Right cardiac atrium (tissue), 5 donors: ENCODE measurements at places on chromosomes 4 and X.

GRCh38 chr4:140904904-140905303, 148.7 kb upstream of the TBC1D9 start:
- no peak for DNase-seq

DNA sequence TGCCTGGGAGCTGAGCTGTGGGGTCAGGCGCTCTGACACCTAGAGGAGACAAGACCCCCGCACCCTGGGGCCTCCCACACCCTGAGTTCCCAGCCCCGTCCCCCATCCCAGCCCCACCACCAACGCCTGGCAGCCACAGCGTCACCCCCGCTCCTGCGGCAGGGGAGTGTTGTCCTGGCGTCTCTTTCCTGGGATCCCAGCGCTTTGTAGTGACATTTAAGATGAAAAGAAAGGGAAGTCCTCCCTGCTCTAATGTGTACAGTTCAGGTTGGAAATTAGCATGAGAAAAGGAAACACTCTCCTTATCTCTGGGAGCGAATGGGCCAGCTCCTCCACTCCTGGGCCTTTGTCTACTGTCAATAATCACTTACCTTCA, 112.1 kb downstream of the FAM53A start:
- DNase-seq, result peak; percentile 32

GRCh38 chr4:40897557-40898203, 147.9 kb downstream of the NSUN7 start:
- DNase-seq, result peak; percentile 83

- DNase-seq, result no peak
Observed at GRCh38 chr4:12924253-12924652, 559.9 kb downstream of the RAB28 start.

DNA sequence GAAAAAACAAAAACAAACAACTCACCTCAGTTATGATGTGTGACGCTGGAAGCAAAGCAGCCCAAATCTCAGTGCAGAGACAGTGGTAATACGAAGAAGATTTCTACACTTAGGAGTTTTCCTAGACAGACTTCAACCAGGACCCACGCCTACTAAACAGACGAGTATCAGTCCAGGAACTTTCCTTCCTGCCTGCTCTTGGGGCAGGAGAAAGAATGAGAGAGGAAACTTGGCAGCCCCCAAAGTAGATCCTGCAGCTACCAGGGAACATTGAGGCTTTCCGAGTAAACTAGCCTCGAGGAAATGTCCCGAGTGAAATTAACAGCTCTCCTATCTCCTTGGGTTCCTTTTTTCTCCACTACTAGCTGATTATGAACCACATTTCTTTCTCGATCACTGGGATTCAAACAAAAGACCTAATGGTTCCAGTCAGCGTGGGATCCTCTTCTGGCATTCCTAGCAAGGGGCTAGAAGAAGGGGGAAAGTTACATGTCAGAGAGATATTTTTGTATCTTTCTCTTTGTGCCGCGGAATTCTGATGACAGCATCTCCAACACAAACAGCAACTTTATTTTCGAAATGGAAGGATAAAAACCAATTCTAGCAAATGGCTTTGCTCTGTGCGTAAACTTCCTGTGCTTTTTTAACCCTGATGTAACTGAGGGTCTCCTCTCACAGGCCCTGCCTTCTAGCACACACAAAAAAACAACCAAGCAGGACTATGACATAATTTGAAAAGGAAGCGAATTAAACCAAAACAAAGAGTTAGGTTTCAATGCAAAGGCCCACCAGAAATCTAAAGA, 53.2 kb downstream of the PPM1K start:
- DNase-seq, result no peak

DNA sequence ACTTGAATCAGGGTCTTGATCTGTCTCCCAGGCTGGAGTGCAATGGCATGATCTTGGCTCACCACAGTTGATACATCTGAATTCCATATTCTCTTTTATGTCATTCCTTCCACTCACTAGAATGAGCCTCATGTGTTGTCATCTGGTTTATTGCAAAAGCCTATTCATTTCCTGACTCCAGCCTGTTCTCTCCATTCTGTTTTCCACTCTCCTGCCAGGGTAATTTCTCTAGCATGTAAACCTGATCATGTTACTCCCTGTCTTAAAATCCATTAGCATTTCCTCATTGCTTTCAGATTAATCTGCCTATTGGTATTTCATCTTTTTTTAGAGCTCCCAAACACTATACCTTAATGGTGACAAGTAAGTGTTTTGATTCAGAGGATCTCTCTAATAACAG, 4.3 kb upstream of the DDX60L start:
- no peak for DNase-seq

DNA sequence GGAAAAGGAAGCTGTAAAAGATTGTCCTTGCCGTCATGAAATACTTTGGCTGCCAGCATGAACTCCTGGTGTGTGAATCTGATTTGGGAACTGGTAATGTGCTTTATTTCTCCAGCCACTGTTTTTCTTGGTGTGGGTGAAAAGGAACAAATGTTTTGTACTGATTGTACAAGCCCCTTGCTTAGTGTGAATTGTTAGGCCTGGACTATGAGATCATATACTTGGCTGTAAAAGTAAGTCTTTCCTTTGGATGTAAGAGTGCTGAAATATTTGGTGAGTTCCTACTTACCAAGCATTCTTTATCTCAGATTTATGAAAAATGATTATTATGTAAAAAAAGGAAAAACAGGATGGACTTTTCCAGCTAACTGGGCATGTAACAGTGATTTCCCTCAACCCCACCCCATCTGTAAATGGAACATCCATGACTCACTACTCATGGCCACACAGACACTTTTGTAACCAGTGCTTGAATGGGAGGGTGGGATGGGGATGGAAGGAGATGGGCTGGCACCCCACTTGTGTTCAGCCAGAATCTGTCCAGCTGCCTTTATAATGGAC, 6.3 kb downstream of the FNIP2 start:
- DNase-seq, result no peak

DNA sequence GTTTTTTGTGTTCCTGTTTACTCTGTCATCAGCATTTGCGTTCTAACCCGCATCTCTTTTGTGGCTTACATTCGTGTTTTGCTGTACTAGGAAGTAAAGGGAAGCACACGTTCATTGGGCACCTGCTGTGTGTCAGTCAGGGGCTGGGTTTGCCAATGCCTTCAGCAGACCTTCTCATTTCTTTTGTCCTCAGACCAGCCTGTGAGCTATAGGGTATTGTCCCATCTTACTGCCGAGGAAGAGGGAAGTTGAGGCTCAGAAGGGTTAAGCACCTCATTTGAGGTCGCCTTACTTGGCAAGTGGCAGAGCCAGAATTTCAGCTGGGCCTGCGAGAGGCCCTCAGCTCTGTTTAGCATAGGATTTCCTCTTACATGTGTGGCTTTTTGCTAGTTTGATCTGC, 8.7 kb downstream of the TBC1D14 start:
- DNase-seq, result no peak

DNA sequence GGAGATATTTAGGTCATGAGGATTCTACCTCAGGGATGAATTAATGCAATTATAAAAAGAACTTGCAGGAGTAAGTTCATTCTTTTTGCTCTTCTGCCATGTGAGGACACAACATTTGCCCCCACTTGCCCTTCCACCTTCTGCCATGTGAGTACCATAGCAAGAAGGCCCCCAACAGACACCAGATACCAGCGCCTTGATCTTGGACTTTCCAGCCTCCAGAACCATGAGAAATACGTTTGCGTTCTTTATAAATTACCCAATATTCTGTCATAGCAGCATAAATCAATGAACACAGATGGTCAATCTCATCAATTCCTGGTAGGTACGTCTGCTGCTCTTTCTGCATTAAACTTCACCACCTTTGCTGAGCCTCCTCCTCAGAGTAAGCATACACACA, 5.7 kb upstream of the SEPSECS start:
- DNase-seq, result no peak

DNA sequence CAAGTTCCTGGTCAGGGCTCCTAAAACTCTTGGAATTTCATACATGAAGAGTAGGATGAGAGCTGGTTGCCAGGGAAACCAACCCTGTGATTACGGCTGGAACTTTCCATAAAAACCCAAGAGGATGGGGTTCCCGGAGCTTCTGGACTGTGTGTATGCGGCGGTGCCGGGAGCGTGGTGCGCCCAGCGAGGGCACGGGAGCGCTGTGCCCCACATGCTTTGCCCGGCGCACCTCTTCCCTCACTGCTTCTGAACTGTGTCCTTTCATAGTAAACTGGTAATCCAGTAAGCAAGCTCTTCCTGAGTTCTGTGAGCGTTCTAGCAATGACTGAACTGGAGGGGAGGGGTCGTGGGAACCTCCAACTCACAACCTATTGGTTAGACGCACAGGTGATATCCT, 152.6 kb downstream of the AFAP1 start:
- no peak for DNase-seq

GRCh38 chr4:173230062-173230461, 61.5 kb downstream of the GALNT7 start:
- no peak for DNase-seq

DNA sequence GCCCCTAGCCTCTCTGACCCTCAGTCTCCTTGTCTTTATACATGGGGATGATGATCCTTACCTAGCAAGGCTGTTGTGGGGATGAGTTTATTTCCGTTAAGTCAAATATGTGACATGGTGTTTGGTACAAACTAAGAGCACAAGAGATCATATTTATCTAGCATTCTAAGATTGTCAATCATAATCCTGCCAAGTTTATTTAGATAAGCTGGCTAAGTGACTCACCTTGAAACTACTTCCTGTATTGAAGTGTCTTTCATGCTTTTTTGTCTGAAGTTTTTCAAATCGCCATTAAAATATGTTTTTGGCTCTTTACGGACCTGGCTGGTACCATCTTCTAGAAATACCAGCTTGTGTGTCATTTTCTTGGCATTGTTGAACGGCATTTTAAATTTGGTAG, 30.7 kb downstream of the MAP7D3 start:
- DNase-seq, result no peak

- no peak for DNase-seq
Observed at GRCh38 chr4:152218576-152218975, 317.3 kb downstream of the FBXW7 start.

DNA sequence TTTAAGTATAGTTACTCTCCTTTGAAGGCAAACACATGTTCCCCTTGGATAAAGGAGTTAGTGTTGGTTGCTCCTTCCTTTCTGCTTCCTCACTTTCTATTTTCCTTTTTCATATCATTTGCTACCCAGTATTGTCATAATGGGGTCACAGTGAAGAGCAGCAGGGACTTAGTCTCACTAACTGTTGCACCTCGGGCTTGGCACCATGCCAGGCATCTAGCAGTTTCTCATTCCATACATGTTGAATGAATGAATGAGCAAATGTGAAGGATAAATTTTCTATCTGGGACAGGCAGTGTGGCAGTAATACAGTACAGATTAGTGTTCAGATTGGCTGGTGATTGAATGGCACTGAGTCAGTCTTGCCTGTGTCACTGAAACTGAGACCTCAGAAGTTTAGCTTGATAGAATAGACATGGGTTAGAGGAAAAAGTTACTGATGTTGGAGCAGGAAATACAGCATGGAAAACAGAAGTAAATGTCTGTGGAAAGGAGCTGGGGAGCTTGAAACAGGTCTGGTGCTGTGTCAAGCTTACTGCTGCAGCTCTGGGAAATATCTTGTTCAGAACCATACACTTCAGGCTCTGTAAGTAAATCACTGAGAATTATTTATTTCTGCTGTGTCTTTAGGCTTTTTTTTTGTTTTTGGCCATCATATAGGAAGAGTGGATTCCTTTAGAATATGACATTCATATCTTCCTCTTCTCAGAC, 55.8 kb upstream of the PITX2 start:
- DNase-seq, result peak; percentile 45

DNA sequence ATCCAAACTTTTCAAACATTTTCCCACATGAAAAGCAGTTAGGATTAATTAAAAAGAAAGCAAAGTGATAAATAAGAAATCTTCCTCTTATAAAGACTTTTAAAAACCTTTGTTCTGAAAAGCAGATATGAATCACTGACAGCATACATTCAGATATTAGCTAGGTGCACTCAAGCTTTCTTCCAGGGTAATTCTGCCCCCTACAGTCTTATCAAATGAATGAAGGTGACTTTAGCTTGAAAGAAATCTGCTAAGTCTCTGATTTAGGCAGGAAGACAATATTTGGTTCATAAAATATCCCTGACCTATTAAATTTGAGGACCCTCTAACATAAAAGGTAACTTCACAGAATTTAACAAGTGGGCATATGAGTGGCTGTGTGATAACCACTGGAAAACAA, 209.1 kb upstream of the FAM47A start:
- DNase-seq, result no peak

DNA sequence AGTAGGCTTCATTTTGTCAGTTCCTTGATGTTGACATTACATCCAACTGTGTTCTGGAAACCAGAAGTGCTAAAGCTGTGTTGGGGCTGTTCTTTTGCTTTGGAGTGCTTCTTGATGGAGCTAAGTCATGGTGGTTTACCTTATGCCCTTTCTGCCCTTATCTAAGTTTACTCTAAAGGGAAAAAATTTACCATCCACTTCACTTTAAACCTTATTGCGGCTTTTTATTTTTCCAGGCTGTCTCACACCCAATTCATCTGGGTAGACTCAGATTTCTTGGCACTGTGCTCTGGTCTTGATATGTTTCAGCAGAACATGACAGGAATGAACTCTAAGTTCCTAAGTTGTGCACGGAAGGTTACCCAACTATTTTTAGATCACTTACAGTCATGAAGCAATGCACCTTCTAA, 104.7 kb upstream of the TTC29 start:
- DNase-seq, result no peak

- DNase-seq, result peak; percentile 79
Observed at GRCh38 chrX:130339408-130340222, at the start of gene SLC25A14. Gene SLC25A14 (plus strand): TSS chrX:130339919. CDS start chrX:130340279, 360 bp downstream.

- no peak for DNase-seq
Observed at GRCh38 chr4:179447308-179447707, 2005.1 kb upstream of the AGA start.

- DNase-seq, result no peak
Observed at GRCh38 chrX:19646282-19646681, 131.0 kb upstream of the MAP3K15 start.

GRCh38 chr4:94497690-94498089, 45.9 kb downstream of the PDLIM5 start:
- no peak for DNase-seq

DNA sequence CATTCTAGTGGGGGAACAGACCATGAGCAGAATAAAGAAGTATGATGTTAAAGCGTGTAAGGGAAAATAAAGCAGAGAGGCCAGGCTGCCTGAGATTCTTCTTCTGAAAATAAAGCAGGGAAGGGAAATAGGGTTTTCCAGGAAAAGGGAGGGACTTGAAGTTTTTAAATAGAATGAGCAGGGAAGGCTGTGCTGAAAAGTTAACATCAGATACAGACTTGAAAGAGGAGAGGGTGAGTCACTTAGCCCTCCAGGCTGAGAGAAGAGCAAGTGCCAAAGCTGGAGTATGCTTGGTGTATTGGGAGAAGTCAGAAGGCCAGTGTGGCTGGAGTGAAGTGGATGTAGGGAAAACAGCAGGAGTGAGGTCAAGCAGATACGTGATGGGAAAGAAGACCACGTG, 10.0 kb upstream of the PLK4 start:
- no peak for DNase-seq

- no peak for DNase-seq
Observed at GRCh38 chrX:67426946-67427345, 116.9 kb upstream of the AR start.

GRCh38 chr4:145805490-145805889, 125.5 kb downstream of the C4orf51 start:
- DNase-seq, result no peak

- DNase-seq, result no peak
Observed at GRCh38 chrX:6990552-6991193, 156.8 kb upstream of the STS start.
